ENCODE measurements at places on chromosomes 1 and 21. TPM values are rescaled to one million over a fixed set of nuclear protein-coding genes. Genes with fewer than 3 reads are reported as not detected.

- H3K4me3 ChIP-seq, result no peak overlapping the region
- H3K27me3 ChIP-seq, result no peaks in the 10 kb centered on the region
- H3K27ac ChIP-seq, result no peak overlapping the region
- H3K36me3 ChIP-seq, result no peaks in the 10 kb centered on the region
These were observed 18.7 kb upstream of the PLA2G5 start for GRCh38 chr1:20051218-20051829.

DNA sequence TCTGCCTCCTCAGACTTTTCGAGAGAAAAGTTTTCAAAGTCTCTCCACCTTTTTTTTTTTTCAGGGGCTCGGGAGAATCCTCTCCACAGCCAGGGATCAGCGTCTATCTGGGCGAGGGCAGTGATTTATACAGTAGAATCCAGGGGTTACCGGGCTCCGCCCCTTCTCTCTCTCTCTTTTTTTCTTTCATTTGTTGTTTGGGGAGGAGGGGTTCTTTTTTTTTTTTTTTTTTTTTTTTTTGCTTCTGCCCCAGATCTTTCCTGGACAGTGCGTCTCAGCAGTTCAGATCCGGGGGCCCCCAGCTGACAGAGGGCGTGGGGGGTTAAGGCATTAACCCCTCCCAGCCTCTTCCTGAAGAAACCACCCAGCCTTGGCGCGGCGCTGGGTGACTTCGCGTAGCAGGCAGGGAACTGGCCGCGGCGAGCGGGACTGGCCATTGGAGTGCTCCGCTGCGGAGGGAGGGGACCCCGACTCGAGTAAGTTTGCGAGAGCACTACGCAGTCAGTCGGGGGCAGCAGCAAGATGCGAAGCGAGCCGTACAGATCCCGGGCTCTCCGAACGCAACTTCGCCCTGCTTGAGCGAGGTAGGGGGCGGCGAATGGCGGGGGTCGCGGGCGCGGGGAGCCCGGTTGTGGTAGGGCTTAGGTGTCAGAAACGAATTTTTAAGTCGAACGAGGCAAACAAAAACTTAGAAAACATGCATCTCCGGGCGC, at the start of gene S1PR1:
TSS of gene S1PR1 (plus strand) at position 504 of the 713 bp plus-strand sequence. CDS start 1,966 bp downstream, outside the sequence.
- H3K4me3 ChIP-seq, result peak within 1 kb of the TSS; percentile 53
- H3K4me1 ChIP-seq, result no peaks in the 10 kb centered on the region
- no peaks in the 10 kb centered on the region for H3K27me3 ChIP-seq

AXDND1 gene
- total RNA-seq, result not detected

- peaks cover 22% of the 10 kb centered on the region for H3K4me1 ChIP-seq
- H3K4me3 ChIP-seq, result peak overlapping the region; percentile 64
- peak; percentile 92 for DNase-seq
- peak overlapping the region; percentile 99 for H3K27ac ChIP-seq
These were observed 8.0 kb upstream of the TNFRSF14 start for GRCh38 chr1:2548068-2548589.

DNA sequence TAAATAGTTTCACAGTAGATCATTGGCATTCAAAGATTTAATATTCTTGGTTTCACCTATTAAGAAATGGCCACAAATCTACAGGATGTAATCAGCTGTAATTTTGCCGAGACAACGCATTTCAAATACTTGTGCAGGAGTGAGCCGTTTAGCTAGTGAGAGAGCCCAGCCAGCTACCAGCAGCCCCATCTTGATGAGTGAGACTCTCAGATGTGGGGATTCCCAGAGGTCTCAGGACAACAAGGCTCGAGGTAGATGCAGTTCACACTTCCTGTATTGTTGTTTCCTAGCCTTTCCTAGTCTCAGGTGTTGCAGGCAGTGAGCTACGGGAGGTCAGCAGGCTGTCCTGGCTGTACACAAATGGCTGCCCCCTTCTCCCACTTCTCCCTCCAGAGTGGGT, 108.6 kb downstream of the PBX1 start:
- no peak overlapping the region for H3K4me3 ChIP-seq
- no peaks in the 10 kb centered on the region for H3K36me3 ChIP-seq
- no peak for DNase-seq
- H3K4me1 ChIP-seq, result no peaks in the 10 kb centered on the region
- H3K27ac ChIP-seq, result no peak overlapping the region

All from right lobe of liver (tissue), 6 donors.